ENCODE measurements at places on chromosomes 7 and 10.
A peak's percentile ranks its signal among the peaks of the same experiment; 100 is the strongest.

- DNase-seq, result peak; percentile 58
Measured at GRCh38 chr7:98420966-98421612, 20.2 kb upstream of the BAIAP2L1 start.

- DNase-seq, result no peak
Measured at GRCh38 chr10:5862360-5862961, 27.2 kb downstream of the ANKRD16 start.

DNA sequence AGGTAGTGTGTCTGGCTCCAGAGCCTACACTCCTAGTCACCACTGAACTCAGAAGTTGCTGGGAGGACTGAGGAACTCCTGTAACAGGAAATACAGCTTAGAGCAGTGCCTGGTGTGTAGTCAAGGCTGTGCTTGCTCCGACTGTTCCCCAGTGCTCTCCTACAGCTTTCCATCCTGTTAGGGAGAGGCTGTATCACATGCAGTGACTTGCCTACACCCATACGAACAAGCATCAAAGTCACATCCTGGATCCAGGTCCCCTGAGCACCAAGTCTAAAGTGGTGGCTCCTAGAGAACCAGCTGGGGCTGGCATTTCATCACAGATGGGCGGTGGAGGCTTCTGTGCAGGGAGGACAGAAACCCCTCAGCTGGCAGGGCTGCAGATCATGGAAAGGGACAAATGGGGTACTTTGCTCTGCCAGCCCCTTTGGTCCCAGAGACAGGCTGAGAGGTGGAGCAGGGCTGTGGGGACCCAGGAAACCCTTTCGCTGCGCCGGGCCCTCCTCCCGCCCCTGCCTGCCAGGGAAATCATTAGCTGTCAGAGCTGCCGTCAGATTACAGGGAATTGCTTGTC, 7.7 kb downstream of the ASB10 start:
- DNase-seq, result no peak

DNA sequence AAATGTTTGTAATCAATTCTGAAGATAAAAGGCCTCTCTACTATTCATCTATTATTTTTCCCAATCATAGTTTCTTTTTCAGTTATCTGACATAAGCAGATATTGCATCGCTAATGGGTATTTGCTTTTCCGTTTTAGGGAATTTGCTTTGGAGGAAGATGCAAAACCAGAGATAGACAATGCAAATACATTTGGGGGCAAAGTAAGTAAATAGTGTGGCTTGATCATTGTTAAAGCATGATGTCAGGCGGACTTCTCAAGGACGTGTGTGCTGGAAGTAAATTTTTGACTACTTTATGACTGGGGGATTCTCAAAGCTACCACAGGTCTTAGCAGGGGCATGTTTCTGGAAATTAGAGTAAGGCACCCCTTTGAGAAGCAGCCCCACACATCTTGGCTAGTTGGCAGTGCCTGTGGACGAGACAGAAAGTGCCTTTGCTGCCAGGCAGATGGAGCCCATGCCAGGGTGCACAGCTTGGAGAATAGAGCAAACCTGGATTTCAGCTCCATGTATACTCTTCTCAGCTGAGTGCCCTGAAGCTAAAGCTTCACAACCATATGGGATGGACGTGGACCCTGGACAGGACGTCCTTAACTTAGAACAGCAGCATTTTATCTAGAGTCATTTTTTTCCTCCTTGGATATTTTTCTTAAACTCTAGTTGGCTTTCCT, 68.6 kb downstream of the SRI start:
- DNase-seq, result no peak

DNA sequence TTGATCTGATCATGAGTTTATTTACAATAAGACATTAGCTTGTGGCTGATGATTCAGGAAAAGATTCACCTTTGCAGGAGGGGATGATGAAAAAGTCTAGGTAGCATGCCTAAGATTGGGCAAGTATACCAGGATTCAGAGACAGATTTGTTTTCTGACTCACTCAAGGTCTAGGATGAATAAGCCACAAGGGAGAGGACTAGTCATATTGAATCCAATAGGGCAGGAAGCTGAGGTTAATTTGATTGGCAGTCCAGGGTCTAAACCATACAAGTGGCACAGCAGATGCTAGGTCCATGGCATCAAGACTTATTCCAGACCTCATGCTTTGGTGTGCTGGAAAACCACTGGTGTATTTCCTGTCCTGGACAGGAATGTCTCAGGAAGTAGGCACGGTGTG, 1133.4 kb downstream of the XPNPEP1 start:
- DNase-seq, result no peak

DNA sequence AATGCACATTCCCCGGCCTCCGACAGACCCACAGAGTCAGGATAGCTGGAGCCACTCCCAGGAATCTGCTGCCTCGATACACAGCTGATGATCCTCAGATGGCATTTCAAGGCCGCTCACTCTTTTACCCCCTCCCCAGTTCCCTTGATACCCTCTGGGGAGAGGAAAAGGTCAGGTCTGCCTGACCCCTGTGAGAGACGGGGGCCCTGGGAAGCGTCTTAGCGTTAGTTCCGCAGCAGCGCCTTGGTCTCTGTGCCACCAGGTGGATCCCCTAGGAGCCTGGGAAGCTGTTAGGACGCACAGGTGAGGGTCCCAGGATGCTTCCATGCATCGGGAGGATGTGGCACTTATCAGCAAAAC, 420.5 kb upstream of the FOXK1 start:
- DNase-seq, result no peak

DNA sequence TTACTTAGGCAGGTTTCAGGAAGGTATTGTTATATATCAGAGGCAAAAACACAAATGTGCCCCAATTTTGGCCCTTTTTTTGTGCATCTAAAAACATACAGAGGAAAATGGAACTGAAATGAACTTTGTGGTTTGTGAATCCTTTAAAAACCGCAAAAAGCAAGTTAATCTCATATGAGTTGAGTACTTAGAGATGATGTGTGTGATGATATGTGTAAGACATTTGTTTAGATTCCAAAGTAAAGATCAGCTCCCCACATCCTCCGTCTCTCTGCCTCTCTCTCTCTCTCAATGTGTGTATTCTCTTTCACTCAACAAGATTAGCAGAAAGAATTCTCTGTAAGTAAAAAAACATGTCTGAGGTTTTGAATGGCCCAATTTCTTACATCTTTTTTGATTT, 201.9 kb downstream of the MALRD1 start:
- DNase-seq, result no peak

- no peak for DNase-seq
Measured at GRCh38 chr7:43037531-43037930, 74.9 kb upstream of the HECW1 start.

- DNase-seq, result no peak
Measured at GRCh38 chr7:20776942-20777341, 9.7 kb downstream of the SP8 start.

DNA sequence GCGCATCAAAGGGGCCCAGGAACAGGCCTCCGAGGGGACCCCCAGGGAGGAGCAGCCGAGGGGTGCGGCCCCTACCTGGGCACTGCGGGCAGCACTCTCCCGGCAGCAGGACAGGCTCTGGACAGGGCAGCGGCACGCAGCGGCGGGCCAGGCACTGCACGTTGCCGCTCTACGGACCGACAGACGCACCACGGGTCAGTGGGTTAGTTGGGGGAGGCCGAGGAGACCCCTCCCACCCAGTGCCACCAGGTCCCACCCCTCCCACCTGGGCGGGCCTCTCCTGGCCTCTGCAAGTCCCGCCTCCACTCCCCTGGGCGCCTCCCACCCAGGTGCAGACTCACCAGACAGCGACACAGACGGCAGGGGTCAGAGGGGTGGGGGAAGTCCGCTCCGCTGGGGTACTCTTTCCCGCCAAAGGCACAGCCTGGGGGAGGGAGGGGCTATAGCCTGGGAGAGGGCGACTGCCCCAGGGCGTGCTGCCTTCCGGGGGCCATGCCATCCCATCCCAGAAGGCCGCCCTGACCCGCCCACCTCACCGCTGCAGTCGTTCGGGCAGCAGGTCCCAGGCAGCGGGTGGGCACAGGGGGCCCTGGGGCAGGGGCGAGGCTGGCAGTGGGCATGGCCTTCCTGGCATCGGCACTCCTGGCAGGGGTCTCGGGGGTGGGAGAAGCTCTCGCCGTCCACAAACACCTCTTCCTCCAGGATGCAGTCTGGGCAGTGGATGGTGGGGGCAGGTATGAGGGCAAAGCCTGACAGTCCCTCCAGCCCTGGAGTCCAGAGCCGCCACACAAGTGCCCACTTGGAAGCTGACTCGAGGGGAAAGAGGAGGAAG, 19.2 kb downstream of the KCP start:
- DNase-seq, result no peak

GRCh38 chr10:10138685-10139084, 879.0 kb upstream of the CELF2 start:
- DNase-seq, result no peak

DNA sequence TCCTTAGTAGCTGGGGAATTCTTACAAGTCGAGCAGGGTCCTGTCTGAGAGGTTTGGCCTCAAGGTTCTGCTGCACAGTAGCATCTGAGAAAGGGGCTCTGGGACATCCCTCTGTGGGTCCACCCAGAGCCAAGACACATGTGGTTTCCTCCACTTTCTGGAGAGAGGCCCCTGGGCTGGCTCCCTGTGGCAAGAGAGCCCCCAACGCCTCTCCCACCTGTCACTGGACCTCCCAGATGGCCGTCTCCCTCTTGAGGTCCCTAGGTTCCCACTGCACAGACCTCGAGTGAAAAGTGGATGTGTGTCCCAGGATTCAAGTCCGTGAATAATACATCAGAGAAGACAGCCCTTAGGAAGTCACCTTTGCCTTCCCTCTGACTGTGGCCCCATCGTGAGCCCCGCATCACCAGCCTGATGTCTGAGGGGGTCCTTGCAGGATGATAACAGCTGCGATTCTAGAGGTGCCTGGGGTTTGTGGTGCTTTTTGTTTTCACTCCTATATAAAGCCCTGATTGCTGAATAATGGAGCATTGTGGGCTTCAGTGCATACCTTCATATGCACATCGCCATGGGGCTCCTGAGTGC, 319.0 kb downstream of the GLRX3 start:
- no peak for DNase-seq

DNA sequence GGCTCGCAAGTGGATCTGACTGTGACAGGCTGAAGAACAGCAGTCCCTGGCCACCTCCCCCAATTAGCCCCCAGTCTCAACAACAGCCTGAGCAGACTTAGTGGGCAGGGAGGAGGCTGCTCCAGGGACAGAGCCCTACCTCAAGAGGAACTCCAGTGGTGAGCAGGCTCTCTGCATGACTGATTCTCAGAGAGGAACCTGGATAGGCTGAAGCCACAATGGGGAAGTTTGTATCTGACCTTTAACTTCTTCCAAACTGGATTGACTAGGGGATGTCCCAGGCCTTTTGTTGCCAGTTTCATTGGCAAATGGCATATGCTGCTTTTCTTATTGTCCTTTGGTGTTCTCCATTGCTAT, 93.0 kb downstream of the ARHGAP22 start:
- DNase-seq, result no peak

GRCh38 chr10:78820007-78820362, 248.8 kb upstream of the ZMIZ1 start:
- DNase-seq, result no peak

DNA sequence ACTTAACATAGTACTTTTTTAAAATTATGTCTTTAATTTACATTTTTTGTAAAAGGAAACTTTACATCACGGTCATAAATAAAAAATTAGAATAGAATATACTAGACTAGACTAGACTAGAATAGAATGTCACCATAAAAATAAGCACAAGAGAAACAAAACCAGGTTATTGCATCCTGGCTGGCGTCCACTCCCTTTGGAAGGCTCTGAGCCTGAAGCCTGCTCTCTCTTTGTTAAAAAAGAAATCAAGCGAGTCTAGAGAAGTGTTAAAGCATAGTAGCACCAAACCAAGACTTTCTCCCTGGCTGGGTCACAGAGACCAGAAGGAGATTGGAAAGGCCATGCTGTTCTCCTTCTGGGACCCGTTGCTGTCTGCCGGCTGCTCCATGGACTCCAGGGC, 104.6 kb downstream of the C10orf105 start:
- no peak for DNase-seq

DNA sequence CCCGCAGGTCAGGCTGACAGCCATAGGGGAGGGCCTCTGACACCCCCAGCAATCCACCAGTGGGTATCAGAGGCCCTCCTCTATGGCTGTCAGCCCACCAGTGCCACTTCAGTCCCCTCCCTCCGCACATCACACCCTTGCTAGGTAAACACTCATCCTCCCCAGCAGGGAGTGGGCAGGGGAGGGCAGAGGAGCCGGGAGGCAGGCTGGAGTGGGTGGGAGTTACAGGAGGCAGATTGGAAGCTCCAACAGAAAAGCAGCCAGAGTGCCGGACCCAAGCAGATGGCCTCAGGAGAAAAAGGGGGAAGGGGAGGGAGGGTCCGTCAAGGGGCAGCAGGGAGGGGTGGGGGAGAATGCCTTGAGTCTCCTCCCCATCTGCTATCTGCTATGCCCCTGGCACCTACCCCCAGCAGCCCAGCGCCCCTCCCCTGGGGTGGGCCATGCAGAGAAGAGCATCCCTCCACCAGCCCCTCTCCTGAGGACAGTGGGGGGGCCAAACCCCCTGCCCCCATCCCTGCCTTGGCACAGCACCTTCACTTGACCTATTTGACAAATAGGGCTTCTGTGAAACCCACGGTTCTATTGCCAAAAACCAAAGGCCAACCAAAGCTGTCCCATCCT, 2.4 kb downstream of the RASGEF1A start:
- no peak for DNase-seq

Data from activated T-cell treated with anti-CD3 and anti-CD28 coated beads for 1 hour (primary cell).